ENCODE measurements at places on chromosomes 13 and 19.

DNA sequence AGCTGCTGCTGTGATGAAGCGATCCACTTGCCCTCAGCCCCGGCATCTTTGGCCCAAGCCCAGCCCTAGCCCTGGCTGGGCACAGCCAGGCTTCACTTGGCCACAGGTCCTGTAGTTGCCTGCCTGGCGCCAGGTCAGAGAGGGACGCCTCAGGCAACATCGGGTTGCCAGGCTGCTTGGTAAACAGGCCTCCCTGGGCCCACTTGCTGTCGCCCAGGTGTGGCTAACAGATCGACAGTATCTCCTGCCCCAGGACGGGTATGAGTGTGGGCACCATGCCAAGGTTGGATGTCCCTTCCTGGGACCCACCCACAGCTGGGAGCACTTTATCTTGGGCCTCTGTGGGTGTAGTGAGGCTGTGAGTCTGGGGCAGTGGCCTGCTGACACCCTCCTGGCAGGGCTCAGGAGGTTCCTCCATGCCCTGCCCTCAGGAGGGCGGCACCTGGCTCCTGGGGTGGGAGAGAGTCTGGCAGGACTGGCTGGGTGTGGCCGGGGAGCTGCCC, 27.8 kb downstream of the CARM1 start:
- DNase-seq: peak; percentile 88

- no peak for DNase-seq
Measured at GRCh38 chr13:99322297-99323103, 15.3 kb upstream of the GPR183 start.

DNA sequence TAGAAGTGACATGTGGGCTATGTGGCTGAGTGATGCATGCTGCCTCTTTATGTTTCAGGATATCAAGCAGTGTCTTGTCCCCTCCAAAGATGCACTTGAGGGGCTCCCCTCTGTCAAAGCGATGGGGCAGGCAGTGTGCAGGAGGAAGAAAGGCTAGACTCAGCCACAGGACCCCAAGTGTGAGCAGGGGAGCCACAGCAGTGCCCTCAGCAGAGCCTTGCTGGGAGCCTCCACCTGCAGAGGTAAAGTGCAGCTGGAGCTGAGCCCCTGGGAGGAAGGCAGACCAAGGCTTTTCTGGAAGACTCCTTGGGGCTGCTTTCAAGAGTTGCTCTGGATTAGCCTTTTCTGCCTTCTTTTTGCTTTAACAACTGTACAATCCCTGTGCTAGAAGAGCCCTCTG, 247.3 kb downstream of the DLEU7 start:
- DNase-seq: no peak

DNA sequence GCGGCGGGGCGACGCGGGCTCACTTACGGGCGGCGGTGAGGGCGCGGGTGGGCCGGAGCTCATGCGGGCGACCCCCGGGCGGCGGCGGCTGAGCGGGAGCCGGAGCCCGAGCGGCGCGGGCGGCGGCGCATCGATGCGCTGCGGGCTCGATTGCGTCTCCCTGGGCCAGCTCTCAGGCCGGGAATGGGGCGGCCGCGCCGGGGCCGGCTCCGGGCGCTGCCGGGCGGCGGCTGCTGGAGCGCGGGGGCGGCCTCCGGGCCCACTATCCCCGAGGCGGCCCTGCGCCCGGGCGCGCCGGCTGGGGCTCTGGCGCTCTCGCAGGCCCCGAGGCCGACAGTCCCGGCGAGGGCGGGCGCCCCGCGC, 1.4 kb upstream of the TSHZ3 start:
- DNase-seq: peak; percentile 44

DNA sequence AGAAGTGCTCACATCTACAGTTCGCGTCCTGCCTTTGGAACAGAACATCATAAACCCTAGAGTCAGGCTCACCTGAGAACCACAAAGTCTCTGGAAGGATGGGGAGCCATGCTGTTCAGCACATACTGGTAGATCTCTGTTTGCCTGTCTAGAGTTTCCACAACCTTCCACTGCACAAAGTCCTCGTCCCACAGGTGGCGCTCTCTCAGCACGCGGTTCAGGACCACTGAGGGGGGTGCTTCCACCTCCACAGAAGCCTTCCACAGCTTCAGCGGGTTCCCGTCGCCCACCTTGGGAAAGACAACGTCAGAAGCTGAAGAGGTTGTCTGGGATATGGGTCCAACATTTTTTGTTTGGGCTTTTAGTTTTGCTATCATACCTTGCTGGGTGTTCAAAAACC, 93.6 kb downstream of the KL start:
- no peak for DNase-seq

DNA sequence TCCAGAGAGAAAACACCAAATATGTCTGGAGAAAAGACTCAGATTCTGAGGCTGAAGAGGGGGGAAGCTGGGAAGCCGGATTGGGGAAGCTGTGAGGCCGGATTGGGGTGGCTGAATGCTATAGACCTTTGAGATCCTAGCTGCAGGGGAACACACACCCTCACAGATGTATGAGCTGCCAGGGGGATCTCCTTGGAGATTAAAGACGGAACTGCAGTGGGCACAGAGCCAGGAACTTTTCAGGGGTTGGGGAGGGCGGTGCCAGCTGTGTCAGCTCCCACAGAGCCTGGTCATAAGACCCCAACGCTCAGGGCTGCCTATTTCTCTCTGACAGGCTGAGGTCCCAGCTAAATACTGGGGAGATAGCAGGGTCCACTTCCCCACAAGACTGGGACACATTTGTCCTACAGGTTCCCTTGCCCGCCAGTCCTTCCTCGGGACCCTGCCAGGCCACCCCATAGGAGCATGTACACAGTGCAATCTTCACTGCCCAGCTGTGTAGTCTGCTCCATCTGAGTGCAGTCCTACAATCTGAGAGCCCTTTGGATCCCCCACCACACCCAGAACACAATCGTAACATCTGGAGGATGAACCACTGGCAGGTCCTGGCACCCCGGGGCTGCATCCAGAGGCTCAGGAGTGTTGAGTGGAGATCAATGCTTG, 1893.9 kb downstream of the PCDH9 start:
- peak; percentile 57 for DNase-seq

- no peak for DNase-seq
Measured at GRCh38 chr19:13150931-13151604, 857 bp downstream of the IER2 start.

GRCh38 chr13:99386911-99387788, 80.0 kb upstream of the GPR183 start:
- DNase-seq: no peak

DNA sequence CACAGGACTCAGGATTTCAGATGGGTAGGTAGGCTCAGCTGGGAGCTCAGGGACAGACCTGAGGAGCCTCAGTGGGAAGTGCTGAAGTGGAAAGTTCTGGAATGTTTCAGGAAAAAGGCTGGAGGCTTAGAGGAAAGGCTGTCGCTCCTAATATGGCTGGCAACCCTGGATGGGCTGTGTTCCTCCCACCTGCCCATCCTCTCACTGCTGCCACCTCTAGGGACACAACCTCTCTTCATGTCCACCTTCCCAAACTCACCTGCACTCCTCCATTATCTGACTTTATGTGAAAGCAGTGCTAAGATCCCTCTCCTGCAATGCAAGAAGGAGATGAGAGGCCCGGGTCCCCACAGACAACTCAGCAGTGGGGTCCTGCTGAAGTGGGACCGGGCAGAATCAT, 5.8 kb upstream of the CEACAM21 start:
- no peak for DNase-seq

DNA sequence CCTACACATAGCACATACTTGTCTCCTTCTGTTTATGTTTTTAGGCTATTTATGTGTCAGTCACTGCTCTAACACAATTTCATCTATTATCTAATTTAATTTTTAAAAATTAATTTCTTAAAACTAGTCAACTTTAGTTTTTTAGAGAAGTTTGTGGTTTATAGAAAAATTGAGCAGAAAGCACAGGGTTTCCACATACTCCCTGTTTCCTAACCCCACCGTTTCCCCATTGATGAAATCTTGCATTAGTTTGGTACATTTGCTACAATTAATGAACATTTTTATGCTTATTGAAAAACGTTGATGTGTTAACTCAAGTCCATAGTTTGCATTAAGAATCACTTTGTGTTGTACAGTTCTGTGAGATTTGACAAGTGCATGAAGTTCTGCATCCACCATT, 53.5 kb downstream of the TNFSF13B start:
- DNase-seq: no peak

DNA sequence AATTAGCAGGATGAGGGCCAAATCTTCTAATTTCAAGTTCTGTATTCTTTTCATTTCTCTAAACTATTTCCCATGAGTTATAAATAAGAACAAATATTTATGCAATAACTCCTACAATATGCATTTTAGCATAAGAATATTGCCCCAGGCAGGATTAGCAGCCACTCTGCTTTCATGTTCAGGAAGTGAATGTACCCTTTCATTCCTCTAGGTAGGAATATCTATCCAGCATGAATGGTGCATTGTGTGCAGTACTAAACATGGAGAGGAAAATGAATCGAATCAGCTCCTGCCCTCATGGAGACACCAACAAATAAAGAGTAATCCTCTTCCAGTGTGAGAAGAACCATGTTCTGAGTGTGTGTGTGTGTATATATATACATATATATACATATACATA, 41.0 kb downstream of the LHFPL6 start:
- DNase-seq: no peak

- DNase-seq: no peak
Measured at GRCh38 chr19:4347521-4347920, 4.2 kb downstream of the MPND start.

DNA sequence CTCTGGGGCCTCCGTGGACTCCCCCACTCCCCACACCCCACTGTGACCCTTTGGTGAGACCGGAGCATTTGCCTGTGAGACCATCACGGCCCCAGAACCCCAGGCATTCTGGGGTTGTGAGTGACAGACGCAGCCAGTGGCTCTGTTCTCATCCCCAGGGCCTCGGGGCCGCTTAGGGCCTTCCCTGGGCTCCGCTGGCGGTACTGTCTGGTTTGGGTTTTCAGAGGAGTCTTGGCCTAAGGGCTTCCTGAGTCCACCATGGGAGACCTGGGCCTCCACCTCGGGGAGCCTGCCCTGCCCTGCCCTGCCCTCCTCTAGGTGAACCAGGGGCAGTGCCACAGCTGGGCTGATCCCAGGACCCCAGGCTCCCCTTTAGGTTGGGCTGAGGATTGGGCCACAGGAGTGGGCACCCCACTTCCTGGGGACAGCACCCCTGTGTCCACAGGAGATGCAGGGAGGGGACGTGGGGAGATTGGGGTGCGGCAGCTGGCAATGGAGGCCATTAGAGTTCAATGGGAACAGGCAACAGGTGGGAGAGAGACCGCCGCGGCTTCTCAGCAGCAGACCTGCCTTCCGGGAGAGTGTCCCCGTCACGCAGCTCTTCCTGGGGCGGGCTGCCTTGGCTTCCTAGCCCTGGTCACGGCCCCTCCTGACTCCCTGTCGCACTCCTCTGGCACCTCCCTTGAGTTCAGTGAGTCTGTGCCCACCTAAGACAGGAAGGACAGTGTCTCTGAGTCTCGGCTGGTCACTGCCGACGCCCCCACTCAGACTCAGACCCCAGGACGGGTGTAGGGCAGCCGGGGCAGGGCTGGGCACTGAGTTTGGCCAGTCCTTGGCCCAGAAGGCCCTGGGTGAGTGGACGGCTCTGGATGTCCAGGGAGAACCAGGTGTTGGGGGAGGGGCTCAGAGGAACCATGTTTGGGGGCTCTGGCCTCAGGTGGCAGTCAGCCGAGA, 164.1 kb downstream of the KDM4B start:
- DNase-seq: no peak

DNA sequence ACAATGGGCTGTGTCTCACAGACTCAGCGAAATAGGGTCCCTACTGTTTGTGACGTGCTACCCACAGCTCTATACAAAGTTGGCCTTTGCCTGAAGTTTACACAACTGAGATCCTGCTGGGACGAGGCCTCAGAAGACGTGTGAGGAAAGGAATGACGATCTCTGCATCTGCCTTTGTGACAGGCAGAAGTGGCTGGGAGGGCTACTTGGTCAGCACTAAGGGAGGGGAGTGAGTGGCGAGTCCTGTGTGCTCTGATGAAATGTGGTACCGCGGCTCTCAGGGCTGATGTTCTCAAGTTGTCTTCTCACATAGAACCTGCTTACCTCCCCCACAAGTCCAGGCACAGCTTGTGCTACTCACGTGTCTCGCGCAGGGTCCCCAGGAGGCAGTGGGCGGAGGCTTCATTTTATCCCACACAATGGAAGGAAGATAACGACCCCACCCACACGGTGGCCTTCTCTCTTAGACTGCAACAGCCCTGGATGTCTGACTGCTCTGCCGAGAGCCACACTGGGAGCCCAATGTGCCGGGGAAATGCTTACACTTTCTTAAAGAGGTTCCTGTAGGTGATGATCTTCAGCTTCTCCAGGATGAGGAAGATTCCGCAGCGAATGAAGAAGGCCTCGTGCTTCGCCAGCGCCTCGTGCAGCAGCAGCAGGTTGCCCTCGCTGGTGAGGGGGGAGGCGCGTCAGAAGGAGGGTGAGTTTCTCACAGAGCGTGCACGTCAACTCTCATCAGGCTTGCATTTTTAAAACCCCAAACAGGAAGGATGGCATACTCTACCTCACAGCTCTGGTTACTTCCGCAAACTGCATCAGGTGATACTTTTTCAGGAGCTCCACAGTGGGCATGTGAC, 21.2 kb downstream of the PROZ start:
- no peak for DNase-seq

DNA sequence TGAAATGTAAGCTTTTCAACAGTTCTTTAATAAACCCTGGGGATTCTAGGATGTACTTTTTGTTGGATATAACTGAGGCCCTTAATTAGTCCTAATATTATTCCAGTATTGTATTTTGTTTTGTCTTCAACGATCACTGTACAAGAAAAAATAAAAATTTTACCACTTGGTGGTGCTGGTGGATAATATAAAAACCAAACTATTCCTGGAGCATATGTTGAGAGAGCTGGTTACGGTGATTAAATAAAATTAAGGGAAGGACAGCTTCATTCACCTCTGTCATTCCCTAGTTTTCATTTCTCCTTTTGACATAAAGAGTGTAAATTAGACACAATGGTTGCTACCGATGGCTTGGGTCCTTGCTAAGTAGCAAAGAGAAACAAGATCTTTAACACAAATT, 598.6 kb upstream of the PCDH20 start:
- DNase-seq: no peak

DNA sequence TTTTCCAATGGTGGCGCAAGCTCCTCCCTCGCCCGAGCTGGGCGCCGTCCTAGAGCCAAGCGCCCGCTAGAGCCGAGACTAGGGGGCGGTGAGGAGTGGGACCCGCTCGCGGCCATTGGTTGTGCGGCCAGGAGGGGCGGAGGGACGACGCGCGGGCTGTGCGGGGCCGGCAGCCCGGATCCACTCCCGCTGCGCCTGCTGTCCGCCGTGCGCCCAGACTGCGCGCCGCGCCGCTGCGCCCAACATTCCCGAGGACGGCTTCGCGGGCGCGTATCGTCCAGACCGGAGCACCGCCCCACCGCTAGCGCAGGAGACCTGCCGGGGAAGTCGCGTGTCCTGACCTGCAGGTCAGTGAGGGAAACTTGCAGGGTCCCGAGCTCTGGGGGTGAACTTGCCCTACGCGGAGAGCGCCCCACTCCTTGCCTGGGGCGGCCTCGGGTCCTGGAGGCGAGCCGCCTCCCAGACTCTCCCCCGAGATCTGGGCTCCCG, at the start of gene SERTM1:
Gene SERTM1, plus strand, starts transcription at position 183 of the 489 bp plus-strand sequence. CDS start 21,059 bp downstream, outside the sequence.
- DNase-seq: peak; percentile 94
